Sciatic nerve (tissue), 2 donors: ENCODE measurements at places on chromosomes 12 and 14.

DNA sequence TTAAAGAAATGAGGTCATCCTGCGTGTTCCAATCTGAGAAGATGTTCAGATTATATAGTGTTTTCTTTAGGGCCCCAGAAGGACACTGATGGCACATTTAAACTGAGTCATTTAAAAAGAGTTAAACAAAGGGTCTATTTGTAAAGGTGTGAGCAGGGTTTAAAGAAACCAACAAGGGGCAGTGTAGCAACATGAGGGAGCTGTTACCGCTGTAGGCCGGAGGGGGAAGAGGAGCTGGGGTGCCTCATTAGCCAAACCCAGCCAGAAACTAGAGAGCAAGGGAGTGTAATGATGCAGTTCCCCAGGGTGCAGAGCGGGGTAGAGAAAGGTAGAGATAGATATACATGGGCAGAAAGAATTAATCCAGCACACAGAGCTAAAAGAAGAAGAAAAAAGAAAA lies 160.4 kb downstream of the TBX5 start:
- DNase-seq: no peak

GRCh38 chr12:43291516-43291915 lies 260.5 kb downstream of the ADAMTS20 start:
- DNase-seq: no peak

- DNase-seq: no peak
These were observed 2.3 kb downstream of the DGKA start for GRCh38 chr12:55933169-55933798.

DNA sequence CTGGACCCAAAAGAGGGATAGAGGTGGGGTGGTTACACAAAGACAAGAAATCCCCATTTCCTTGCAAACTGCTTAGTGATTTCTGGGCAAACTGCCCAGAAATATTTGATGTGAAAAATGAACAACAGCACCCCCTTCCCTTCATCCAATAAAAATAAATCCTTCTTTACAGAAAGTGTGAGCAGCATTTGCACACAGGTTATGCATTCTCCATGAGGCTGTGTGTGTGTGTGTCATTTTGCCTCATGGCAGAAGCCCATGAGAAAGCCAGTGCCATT lies 17.2 kb upstream of the NRXN3 start:
- no peak for DNase-seq

GRCh38 chr14:71686677-71687076 lies 245.6 kb upstream of the RGS6 start:
- DNase-seq: no peak

DNA sequence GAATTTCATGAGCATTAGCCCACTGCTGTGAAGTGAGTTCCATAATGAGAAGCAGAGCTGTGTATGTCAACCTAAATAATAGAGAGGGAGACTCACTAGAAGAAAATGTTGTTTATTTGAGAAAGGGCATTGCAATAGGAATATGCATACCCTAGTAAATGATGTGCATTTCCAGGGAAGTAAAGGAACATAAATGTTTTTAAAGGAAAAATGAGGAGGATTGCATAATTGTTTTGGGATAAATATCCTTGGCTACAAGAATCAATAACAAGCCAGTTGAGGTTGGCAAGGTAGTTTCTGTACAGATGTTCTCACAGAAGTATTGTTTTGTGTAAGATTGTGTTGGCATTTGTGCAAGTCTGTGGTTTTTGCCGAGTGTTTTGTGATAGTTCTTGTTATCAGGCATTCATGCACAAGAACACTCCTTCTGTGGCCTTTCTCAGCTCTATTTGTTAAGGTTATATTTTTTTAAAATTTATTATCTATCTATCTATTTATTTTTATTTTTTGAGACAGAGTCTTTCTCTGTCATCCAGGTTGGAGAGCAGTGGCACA lies 47.1 kb downstream of the EMP1 start:
- no peak for DNase-seq

DNA sequence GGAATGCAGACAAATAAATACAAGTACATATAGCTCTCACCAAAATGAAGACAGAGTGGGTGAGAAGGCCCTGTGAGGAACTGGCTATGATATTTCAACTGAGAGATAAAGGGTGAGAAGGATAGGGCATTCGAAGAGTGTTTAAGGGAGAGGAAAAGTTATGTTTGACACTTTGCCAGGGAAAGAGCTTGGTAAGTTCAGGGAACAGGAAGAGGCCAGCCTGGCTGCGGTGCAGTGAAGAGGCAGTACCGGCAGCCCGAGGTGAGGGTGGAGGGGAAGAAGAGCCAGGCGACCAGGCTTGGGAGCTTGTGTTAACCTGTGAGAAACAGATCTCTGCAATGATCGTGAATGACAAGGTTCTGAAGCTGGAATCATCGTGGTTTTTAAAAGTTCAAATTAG lies 84.7 kb upstream of the RFX4 start:
- DNase-seq: no peak

DNA sequence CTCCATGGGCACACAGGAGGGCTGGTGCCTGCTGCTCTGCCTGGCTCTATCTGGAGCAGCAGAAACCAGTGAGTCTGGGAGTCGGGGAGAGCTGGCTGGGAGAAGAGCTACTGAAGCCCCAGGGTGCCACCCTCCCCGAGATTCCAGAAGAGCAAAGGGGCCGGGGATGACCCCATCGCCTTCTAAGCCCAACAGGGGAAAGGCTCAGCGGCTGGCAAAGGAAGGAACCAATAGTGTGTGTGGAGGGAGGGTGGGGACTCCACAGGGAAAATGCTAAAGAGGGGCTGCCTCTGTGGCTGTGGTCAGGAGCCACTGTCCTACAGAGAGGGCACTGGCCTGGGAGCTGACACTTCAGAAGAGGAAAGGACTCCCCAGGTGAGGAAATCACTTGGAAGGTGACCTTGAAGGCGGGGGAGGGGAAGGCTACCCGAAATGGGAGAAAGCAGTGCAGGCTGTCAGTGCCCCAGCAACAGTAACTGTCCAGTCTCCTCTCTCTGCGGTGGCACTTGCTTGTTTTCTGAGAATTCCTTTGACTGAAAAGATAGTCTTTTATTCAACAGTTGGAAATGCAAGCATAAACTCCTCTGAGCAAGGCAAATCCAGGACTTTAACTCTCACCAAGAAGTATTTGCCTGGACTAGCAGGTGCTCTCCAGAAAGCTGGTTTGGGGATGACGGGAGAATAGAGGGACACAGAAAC lies 552 bp downstream of the TAPBPL start:
- no peak for DNase-seq

GRCh38 chr14:99579903-99580571 lies 24.0 kb downstream of the CCDC85C start:
- no peak for DNase-seq

- DNase-seq: no peak
These were observed 45.5 kb downstream of the STXBP6 start for GRCh38 chr14:25004389-25004809.

- DNase-seq: no peak
These were observed 771 bp upstream of the AVPR1A start for GRCh38 chr12:63151623-63152320.

GRCh38 chr14:38065106-38065762 lies 142.5 kb upstream of the SSTR1 start:
- DNase-seq: no peak

GRCh38 chr12:53047221-53048032 lies 2.4 kb upstream of the TNS2 start:
- peak; percentile 89 for DNase-seq

DNA sequence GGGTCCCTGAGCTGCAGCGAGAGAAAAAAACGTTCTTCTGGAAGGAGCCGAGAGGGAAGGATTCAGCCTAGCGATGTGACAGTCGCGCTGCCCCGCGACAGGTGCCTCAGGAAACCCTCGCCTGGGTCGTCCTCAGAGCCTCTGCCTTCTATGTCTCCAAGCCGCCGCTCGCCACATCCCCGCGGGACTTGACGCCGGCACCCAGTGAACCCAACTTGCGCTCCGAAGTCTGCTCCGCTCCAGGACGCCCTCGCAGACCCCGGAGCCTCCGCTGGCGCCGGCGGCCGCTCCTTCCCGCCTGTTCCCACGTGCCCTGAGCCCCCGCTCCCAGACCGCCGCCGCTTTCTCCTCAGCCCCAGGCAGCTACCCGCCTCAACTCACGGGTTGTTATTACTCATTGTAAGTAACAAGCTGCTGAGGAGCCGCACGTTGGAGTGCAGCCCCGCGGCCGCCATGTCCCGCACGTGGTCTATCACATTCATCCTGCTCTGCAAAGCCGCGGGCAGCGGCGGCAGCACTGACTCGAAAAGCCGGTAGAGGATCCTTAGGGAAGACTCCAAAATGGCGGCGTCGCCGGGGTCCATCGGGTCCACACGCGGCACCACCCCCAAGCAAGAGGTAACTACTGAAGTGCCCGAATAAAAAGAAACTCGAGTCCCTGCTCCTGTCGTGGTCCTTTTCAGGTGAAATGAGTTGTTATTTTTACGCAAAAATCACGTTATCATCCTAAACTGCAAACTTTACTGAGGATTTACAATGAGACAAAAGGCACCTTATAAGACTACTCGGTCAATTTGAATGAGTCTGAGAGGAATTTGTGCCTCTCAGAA lies at the start of gene ANAPC7:
Gene ANAPC7, minus strand, starts transcription at position 563 of the 830 bp plus-strand sequence. Its CDS starts 81 bp downstream, at position 482.
- peak; percentile 92 for DNase-seq

DNA sequence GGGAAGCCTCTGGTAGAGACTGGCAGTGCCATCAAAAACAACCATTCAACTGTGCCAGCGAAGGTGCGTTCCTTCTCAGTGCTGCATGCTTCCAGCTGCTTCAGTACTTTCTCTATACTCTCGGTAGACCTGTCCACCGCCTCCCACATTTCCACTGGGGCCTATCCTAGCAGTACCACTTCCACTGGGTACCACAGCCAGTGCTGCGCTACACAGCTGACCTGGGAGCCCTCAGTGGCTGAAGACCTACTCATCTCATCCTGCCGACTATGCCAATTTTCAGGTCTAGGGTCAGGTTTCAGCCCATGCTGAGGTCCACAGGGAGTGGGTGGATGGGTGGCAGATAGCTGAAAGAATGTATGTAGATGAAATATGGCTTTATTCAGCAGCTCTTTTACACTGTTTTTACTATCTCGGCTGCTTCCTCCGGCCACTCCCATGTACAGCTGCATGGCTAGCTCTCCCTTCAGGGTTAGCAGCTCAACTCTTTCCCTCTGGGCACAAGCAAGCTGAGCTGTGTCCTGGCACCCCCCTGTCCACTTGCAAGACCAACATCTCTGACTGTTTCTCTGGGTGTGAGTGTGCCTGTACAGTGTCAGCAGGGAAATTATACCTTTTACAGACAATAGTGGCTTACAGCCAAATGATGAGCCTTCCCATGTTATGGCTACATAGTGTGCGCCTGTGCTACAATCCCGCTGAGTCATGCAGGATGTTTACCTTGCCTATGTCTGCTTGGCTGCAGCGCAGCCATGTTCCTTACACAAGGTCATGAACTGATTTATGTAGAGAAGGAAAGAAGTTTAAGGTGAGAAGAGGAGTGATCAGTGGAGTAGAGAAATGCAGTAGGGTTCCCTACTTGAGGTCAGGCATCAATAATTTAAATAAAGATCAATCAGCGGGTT lies 125.7 kb upstream of the DDHD1 start:
- DNase-seq: no peak

GRCh38 chr14:68822132-68822651 lies 29.3 kb upstream of the ZFP36L1 start:
- no peak for DNase-seq

- DNase-seq: peak; percentile 46
These were observed 39.5 kb upstream of the RIN3 start for GRCh38 chr14:92473969-92474535.

- peak; percentile 91 for DNase-seq
These were observed 3.9 kb upstream of the LRP1 start for GRCh38 chr12:57124261-57124877.

GRCh38 chr14:59292921-59293534 lies 104.6 kb downstream of the DAAM1 start:
- no peak for DNase-seq

- no peak for DNase-seq
These were observed 68.6 kb downstream of the HMGA2 start for GRCh38 chr12:65892841-65893251.

GRCh38 chr14:91388551-91388975 lies 29.1 kb downstream of the CCDC88C start:
- no peak for DNase-seq

- DNase-seq: no peak
These were observed 18.7 kb upstream of the EPYC start for GRCh38 chr12:91023326-91024004.

DNA sequence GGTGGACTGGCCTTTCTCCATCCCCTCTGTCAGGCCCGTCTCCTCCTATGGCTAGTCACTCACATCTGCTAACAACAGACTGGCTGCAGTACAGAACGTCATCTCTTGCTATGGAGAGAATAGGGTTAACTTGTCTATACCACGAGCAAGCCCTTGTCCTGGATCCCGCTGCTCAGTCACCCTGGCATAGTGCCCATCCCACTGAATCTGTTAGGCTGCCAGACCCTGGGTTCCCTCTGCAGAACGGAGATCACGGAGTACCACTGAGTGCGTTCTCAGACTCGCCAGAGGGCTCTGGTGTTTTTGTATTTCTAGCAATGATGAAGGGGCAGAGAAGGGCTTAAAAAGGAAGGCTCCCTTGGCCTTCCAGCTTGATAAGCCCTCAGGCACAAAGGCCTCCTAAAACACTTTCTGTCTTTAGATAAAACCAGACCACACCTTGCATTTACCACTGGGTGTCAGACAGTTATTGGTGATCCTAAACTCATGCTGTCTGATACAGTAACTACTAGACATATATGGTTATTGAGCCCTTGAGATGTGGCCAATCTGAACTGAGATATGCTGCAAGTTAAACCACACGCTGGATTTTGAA lies 6.3 kb upstream of the NRIP2 start:
- DNase-seq: no peak

GRCh38 chr12:5923751-5924150 lies 21.3 kb downstream of the ANO2 start:
- no peak for DNase-seq

- no peak for DNase-seq
These were observed 309.2 kb downstream of the SLC16A7 start for GRCh38 chr12:59904874-59905521.

GRCh38 chr12:54393743-54394142 lies 9.2 kb upstream of the ZNF385A start:
- no peak for DNase-seq

DNA sequence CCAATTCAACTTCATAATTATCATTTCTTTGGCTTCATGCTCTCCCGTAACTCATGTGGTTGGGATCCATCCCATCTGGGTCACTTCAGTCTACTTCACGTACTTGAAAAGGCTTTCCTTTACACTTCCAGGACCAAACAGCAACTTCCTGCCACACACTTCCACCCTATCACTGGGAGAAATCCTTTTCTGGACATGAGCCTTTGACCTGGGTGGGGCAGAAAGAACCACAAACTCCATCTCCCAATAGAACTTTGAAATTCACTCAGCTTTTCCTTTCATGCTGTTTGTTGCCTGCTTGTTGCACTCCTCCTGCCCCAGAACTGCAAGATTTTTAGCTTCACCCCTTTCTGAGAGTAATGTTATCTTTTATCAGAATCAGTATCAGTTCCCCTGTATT lies 18.4 kb upstream of the GALNT16 start:
- no peak for DNase-seq

GRCh38 chr12:27344246-27344645 lies 11.6 kb downstream of the BMAL2 start:
- DNase-seq: no peak

- no peak for DNase-seq
These were observed 30.9 kb downstream of the CCDC92 start for GRCh38 chr12:123941624-123942237.
